ENCODE measurements at places on chromosomes 16 and 17. TPM values are rescaled to one million over a fixed set of nuclear protein-coding genes. Genes with fewer than 3 reads are reported as not detected.

Gene PABPN1L
- not detected for total RNA-seq

Gene NPTX1
- 0.30 TPM for total RNA-seq

Gene PDF
- total RNA-seq = 3.3 TPM

Gene GINS2
- 0.58 TPM for total RNA-seq

Gene TMEM98
- total RNA-seq = not detected

Gene MEIOB
- total RNA-seq = not detected

Gene HBA1
- total RNA-seq = not detected

Gene KRT9
- total RNA-seq = not detected

Gene PIP4K2B
- 13.0 TPM for total RNA-seq

Gene SLC6A4
- total RNA-seq = not detected

Gene ZNF821
- total RNA-seq = 10.1 TPM

Gene NUP85
- 57.4 TPM for total RNA-seq

Gene KRT27
- not detected for total RNA-seq

Gene OTOP3
- not detected for total RNA-seq

Gene CCL1
- total RNA-seq = not detected

Gene NMRAL1
- total RNA-seq = 31.8 TPM

Gene CIBAR2
- not detected for total RNA-seq

Gene MAP2K6
- total RNA-seq = 8.6 TPM

Gene KRT20
- total RNA-seq = not detected

Gene TBC1D3
- total RNA-seq = not detected

Gene CPNE7
- total RNA-seq = 1.8 TPM

Gene MFAP4
- not detected for total RNA-seq

Gene ZFPM1
- total RNA-seq = 43.4 TPM

Gene PRR15L
- total RNA-seq = not detected

Gene PCGF2
- not detected for total RNA-seq

Gene CES3
- total RNA-seq = 0.71 TPM

Gene RTN4RL1
- not detected for total RNA-seq

Gene SMIM5
- total RNA-seq = 2.1 TPM

Gene GNAO1
- total RNA-seq = 3.6 TPM

Gene ASPHD1
- total RNA-seq = not detected

Gene TEDC2
- 0.69 TPM for total RNA-seq

All from CD8-positive, alpha-beta T cell (primary cell).